ENCODE measurements at places on chromosomes 7 and 10.
A peak's percentile ranks its signal among the peaks of the same experiment; 100 is the strongest.

- no peak for DNase-seq
Measured at GRCh38 chr10:84291384-84291783, 37.0 kb upstream of the CCSER2 start.

DNA sequence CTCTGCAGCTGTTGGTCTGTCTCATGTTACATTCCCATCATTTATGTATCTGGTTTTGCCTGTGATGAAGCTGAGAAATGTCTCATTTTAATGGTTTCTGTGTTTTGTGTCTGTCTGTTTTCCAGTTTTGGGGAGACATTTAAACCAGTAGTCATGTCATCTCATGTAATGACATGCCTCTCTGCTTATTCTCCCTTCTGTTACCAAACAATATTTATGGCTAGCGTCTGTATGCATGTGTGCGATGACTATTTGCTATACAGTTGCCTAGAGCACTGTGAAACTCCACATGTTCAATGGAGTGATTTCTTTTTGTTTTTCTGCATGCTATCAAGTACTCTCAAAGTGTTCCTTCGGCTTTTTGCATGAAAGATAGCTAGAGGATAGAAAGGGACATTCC is 132.0 kb downstream of the ST7 start:
- no peak for DNase-seq

- DNase-seq = no peak
Measured at GRCh38 chr7:70142247-70142932, 544.1 kb downstream of the AUTS2 start.

GRCh38 chr10:118238573-118239235 is 103.4 kb downstream of the FAM204A start:
- DNase-seq = no peak

DNA sequence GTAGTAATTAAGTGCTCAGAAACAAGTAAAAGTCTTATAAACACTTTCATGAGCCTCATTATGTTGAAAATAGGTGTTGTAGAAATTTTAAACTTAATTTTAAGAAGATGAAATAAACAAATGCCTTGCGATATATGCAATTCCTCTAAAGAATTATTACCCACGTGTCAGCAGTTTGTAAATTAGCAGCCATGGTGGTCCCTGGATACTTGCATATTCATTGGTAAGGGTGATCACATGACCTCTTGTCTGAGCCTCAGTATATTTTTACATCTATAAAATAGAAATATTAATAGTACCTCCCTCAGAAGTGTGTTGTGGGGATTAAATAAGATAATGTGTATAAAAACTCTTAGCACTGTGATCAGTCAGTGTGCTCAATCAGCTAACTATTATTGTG is 141.5 kb upstream of the SVIL start:
- DNase-seq = no peak

DNA sequence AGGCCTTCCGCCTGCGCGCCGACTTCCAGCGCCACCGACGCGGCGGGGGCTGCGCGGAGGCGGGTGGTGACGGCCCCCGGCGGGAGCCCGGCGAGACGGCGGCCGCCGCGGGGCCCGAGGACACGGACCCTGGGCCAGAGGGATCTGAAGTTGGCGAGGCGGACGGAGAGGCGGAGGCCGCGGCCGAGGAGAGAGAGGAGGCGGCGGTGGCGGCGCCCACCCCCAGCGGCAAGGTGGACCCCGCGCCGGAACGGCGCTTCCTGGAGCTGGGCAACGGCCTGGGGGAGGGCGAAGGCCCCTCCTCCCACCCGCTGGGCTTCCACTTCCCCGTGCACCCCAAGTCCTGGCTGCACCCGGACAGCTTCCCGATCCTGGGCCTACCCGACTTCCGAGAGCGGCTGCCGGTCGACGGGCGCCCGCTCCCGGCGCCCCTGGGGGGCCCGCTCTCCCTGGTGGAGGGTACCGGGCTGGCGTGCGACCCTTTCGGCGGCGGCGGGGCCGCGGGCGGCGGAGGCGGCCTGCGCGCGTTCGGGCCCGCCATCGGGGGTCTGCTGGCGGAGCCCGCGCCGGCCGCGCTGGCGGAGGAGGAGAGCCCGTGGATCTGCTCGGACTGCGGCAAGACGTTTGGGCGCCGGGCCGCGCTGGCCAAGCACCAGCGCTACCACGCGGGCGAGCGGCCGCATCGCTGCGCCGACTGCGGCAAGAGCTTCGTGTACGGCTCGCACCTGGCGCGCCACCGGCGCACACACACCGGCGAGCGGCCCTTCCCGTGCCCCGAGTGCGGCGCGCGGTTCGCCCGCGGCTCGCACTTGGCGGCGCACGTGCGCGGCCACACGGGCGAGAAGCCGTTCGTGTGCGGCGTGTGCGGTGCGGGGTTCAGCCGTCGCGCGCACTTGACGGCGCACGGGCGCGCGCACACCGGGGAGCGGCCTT is 16.2 kb downstream of the ZNF316 start:
- DNase-seq = no peak

DNA sequence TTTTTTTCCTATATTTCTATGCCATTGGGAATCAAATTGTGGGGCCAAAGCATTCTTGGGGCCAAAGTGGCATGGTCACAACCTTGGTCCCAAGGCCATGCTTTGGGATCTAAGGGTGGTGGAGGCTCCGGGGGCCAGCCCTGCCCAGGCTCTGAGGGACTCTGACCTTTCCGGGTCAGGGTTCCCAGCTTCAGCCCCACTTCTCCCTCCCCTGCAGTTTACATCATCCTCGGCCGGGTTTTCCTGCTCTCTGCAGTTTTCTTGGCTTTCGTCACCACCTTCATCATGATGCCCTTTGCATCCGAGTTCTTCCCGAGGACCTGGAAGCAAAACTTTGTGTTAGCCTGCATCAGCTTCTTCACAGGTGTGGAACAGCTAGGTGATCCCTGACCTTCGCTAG is 8.5 kb downstream of the TMEM225B start:
- no peak for DNase-seq

GRCh38 chr7:101996131-101996691 is 178.8 kb downstream of the CUX1 start:
- DNase-seq = no peak

DNA sequence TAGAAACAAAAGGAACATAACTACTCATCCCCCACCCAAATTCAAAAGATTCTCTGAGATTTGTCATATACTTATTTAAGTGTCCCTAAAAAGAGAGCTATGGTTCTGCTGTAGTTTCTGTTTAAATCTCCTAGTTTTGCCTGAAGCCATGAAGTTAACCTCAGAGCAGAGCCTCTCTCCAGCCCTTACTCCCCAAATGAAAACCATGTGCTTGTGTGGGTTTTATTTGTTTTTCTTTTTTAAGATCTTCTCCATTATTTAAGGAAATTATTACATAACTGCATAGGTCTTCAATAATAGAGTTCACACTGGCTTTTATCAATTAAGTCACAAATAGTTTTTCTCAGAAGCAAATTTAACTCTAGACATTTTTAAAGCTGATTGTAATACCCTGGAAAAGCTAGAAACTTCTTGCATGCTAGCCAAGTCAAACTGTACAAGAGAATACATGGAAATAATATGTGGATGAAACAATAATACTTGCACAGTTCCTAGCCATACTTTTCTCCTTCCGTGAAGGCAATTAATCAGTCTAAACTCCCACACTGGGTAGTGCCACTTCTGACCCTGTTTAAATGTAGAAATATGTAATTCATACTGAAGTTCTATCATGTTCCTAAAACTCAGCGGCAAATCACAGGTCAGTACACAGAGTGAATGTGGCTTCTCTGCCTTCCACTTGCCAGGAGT is 579.7 kb downstream of the SUGCT start:
- no peak for DNase-seq

GRCh38 chr10:35005868-35006267 is 84.3 kb downstream of the CUL2 start:
- DNase-seq = no peak

- DNase-seq = no peak
Measured at GRCh38 chr10:114181971-114182370, 2.8 kb downstream of the TDRD1 start.

GRCh38 chr7:123871998-123872867 is 27.3 kb downstream of the HYAL4 start:
- DNase-seq = no peak

DNA sequence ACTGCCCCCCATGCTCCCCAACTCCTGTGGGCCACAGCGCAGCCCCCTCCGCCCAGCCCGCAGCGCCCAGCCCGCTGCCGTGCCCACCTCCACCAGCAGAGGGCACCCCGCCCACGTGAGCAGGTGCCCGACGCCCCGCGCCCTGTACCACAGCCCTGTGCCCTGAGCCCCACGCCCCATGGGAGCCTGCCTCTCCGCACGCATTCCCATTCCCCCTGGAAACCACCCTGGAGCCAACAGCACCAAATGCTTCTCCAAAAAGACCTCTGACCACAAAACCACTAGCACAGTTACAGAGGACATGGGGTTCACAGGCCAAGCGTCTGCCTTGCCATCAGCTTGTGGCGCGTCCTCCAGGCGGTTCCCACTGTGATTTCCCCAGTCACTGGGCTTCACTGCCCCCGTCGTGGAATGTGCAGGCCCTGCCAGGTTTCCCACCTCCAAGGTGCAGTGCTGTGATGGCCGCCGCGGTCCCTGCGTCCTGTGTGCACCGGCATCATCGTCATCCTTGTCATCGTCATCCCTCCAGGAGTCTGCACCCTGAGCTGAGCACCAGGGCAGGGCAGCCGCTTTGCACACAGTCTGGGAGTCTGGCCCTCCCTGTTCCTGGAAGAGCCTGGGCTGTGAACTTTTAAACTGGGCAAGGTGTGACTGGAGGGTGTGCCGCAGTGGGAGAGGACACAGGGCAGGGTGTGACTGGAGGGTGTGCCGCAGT is 61.7 kb downstream of the PWWP2B start:
- DNase-seq = peak; percentile 41

Data from stimulated activated CD8-positive, alpha-beta memory T cell treated with anti-CD3 and anti-CD28 coated beads, Interleukin-4, amount 100 ng/mL, for 1 hour (primary cell).